ENCODE measurements at places on chromosomes 11 and 22. TPM values are rescaled to one million over a fixed set of nuclear protein-coding genes. Genes with fewer than 3 reads are reported as not detected.

DNA sequence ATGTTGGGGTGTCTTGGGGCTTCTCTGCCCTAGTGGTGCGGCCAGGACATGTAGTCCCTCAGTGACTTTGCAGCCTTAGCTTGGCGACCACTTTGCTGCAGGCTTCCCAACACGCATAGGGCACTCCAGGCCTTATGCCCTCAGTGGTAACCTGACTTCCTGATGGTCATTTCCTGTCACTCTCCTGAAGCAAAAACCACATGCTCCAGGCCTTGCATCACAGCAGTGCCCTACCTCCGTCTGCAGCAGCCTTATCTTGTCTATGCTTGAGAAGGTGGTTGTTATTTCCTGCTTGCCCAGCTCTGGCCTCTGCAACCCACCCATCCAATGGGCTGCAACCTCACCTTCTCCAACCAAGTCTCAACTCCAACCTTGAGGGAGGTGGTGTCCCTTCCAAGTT, 33.4 kb upstream of the PISD start:
- no peak for DNase-seq

- DNase-seq: no peak
Measured at GRCh38 chr11:235180-235579, 962 bp downstream of the SIRT3 start.

Gene PRR33
- not detected for total RNA-seq

Gene CD3D
- not detected for total RNA-seq

- DNase-seq: peak; percentile 40
Measured at GRCh38 chr11:77062924-77063323, 3.8 kb upstream of the CAPN5 start.

GRCh38 chr22:21641417-21641788, 699 bp upstream of the SDF2L1 start:
- peak; percentile 68 for DNase-seq

- DNase-seq: peak; percentile 78
Measured at GRCh38 chr11:66851698-66852465, 5.0 kb upstream of the LRFN4 start.

- DNase-seq: peak; percentile 15
Measured at GRCh38 chr22:30609260-30610185, 2.5 kb downstream of the TCN2 start.

GRCh38 chr11:23995891-23996290, 501.0 kb upstream of the LUZP2 start:
- DNase-seq: no peak

Gene EMID1
- total RNA-seq: 13.2 TPM

- no peak for DNase-seq
Measured at GRCh38 chr11:93922830-93923229, 72.4 kb upstream of the VSTM5 start.

DNA sequence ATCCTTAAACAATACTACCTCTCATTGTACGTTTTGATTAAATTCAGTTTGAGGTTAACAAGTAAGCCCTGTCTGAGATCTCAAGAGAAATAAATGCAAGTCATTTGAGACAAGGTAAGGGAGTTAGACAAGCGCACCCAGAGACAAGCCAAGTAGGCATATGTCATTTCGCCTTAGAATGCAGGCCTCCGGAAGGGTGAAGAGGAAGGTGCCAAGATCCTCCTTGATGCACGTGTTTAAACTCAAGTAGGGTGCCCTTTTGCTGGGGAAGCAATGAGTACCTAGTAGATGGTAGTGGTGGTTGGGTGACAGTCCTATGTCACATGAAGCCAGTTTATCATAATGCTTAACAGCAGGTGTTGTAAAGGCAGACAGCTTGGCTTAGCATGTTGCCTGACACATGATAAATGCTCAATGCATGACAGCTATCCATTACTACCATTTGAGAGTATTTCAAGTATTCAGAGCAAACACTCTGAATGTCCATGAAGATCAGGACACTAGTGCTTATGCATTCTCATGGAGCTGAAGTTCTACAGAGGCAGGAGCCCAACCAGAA, 415.9 kb downstream of the TMEM135 start:
- no peak for DNase-seq

GRCh38 chr11:116421529-116422185, 351.1 kb downstream of the BUD13 start:
- DNase-seq: no peak

GRCh38 chr11:313787-314553, at the start of gene IFITM1:
IFITM1 (plus strand) TSS chr11:314040; CDS start chr11:314171, 131 bp downstream.
- DNase-seq: peak; percentile 87

Gene ACTN3
- 3.8 TPM for total RNA-seq

Gene LRRC74B
- total RNA-seq: not detected

DNA sequence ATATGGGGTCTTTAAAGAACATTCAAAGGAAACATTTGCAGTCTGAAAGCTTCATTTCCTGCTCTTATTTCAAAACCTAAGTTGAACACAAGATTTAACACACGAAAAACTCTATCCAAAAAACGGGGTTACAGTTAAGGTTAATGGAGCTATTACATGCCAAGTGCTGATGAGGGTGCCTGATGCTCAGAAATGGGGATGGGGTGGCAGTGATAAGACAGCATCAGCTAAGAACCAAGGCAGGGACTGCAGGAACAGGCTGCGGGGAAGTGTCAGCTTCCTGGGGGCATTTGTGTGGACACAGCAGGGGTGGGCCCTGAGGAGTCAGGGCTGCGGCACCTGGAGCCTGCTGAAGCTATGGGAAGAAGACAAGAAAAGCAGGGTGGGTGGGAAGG, 12.2 kb downstream of the DGCR2 start:
- peak; percentile 41 for DNase-seq

- peak; percentile 24 for DNase-seq
Measured at GRCh38 chr22:34743110-34743751, 322.7 kb upstream of the ISX start.

GRCh38 chr22:44731357-44731970, 20.9 kb upstream of the ARHGAP8 start:
- DNase-seq: no peak

Gene PATE2
- total RNA-seq: not detected

DNA sequence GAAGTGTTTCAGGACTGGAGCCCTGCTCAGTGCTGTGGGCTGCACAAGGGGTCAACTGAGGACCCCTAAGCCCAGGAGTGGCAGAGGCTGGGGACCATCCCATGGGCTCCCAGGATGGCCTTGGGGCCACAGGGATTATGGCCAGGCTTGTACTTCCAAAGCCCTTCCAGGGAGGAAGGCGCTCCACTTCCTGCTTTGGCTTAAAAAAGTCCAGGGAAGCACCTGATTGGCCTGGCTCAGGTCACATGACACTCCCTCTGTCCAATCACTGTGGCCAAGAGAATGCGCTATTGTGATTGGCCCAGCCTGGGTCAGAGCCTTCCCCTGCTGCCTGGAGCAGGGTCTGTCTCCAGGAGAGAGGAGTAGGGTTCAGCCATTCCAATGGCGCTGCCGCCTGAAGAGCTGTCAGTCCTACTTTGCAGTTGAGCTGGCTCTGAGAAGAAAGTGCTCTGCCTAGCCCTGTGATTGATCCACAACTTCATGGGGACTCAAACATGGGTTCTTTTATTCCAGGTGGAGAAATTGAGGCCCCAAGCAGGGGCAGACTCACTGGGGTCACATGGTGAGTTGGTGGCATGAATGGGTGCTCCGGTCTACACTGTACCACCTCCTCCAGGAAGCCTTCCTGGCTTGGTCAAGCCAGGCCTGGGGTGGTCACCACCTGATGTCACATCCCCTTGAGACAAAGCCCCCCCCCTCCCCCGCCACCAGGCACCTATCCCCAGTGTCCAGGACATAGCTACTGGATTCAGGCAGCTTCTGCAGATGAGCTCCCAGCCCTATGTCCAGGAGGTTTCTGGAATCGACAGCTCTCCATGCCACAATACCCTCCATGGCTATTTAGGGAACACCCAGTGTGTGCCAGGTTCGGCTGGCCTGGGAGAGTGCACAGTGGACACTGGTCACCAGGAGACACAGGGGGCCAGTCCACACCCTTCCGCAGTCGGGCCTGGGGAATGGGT, 48.2 kb downstream of the RTN4R start:
- peak; percentile 38 for DNase-seq

- no peak for DNase-seq
Measured at GRCh38 chr11:35937700-35938099, 6.2 kb upstream of the LDLRAD3 start.

Gene SCUBE1
- 3.2 TPM for total RNA-seq

DNA sequence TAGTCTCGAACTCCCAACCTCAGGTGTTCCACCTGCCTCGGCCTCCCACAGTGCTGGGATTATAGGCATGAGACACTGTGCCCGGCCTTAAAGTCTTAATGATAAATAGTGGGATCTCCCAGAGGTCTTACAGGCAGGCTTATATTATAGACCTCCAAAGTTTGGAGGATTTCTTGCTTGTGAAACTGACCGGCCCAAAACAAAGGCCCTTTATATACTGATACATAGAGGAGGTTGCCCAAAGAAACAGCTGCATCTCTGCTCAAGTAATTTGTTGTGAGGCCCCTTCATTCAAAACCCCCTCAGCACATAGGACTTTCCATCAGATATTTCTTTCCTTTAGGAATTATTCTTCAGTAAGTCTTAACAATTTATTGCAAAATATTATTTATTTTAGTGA, 27.4 kb upstream of the RDX start:
- DNase-seq: no peak
